Natural killer cell (primary cell): ENCODE measurements at places on chromosomes 2 and 18.

DNA sequence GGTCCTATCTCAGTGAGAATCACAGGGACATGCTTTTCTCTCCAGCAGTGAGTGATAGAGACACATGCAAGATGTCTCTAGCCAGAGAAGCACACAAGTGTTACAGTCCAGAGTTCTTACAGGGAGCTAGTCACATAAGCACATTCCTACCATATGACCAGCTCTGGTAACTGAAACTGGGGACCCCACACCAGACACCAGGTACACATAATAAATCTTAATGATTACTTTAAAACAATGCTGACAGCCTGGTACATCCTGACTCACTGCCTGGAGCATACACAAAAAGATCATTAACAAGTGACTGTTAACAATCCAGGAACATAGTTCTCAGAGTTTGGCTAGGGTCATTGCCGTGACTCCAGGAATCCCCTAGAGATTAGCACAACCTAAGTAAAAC lies 53.6 kb downstream of the GALNT1 start:
- H3K4me1 ChIP-seq = no peaks in the 10 kb centered on the region
- DNase-seq = no peak
- no peaks in the 10 kb centered on the region for H3K27me3 ChIP-seq
- no peaks in the 10 kb centered on the region for H3K36me3 ChIP-seq
- H3K4me3 ChIP-seq = no peak overlapping the region

GRCh38 chr2:113940891-113941290 lies 51.0 kb downstream of the ACTR3 start:
- no peak overlapping the region for H3K4me3 ChIP-seq
- peaks cover 88% of the 10 kb centered on the region for H3K36me3 ChIP-seq
- H3K27me3 ChIP-seq = no peaks in the 10 kb centered on the region
- no peaks in the 10 kb centered on the region for H3K4me1 ChIP-seq
- no peak for DNase-seq

GRCh38 chr2:194494401-194494800 lies 1162.6 kb upstream of the SLC39A10 start:
- no peak for DNase-seq
- no peaks in the 10 kb centered on the region for H3K4me1 ChIP-seq
- H3K27me3 ChIP-seq = no peaks in the 10 kb centered on the region
- H3K4me3 ChIP-seq = no peak overlapping the region
- H3K27ac ChIP-seq = no peak overlapping the region

- H3K27me3 ChIP-seq = no peaks in the 10 kb centered on the region
- H3K36me3 ChIP-seq = no peaks in the 10 kb centered on the region
- no peak overlapping the region for H3K4me3 ChIP-seq
- no peaks in the 10 kb centered on the region for H3K4me1 ChIP-seq
- no peak overlapping the region for H3K27ac ChIP-seq
These were observed 254.2 kb upstream of the SESTD1 start for GRCh38 chr2:179518830-179519229.

DNA sequence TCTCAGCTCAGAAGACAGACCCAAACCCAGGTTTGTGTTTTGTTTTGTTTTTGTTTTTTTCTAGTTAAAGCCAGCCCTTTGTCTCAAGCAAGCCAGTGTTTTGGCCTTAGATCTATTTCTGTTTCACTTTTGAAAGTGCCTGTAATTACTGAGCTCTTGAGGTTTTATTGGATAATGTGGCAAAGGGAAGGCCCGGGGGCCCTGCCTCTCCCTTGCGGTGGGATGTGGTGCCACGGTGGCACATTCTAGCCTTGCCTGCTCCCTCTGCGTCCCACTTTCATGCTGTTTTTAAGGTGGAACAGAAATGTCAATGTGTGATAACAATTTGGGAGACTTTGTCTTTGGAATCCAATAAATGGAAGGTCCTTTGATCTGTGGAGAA lies 2.5 kb downstream of the HPCAL1 start:
- no peak overlapping the region for H3K4me3 ChIP-seq
- H3K27me3 ChIP-seq = no peaks in the 10 kb centered on the region
- DNase-seq = peak; percentile 75
- H3K4me1 ChIP-seq = peaks cover 47% of the 10 kb centered on the region
- no peaks in the 10 kb centered on the region for H3K36me3 ChIP-seq

- H3K27ac ChIP-seq = peak overlapping the region; percentile 90
- no peaks in the 10 kb centered on the region for H3K36me3 ChIP-seq
- no peaks in the 10 kb centered on the region for H3K27me3 ChIP-seq
- DNase-seq = no peak
- peaks cover 7% of the 10 kb centered on the region for H3K4me1 ChIP-seq
- peak overlapping the region; percentile 15 for H3K4me3 ChIP-seq
These were observed 132.7 kb upstream of the XPO1 start for GRCh38 chr2:61670591-61671501.

DNA sequence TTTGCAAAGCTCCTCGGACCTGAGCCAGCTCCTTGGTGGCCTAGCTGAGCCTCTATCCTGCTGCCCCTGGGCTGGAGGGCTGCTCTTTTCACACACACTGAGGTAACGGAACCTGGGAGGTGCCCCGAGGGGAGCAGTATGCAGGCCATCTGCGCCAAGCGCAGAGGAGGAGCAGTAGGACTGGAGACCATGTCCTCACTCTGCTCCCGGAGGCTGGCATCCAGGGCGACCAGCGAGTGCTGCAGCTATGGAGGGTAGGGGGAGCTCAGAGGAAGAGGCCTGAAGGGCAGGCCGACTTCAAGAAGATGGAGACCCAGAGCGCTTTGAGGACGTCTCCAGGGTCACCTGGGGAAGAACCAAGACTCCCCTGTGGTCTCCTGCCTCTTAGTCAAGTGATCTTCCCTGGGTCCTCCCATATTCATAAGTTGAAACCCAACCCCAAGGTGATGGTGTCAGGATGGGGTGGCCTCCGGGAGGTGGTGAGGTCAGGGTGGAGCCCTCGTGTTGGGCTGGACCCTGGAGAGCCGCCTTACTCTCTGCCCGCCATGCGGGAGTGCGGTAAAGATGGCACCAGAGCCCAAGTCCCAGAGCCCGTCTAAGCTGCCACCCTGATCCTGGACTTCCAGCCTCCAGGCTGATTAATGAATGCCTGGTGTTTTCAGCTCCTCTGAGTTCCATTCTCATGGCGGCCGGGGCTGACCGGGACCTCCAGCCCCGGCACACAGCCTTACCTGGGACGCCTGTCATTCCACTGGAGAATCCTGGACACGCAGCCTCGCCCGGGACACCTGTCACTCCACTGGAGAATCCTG lies 160.7 kb downstream of the NDUFA10 start:
- no peaks in the 10 kb centered on the region for H3K4me1 ChIP-seq
- no peak overlapping the region for H3K4me3 ChIP-seq
- no peak for DNase-seq
- H3K36me3 ChIP-seq = no peaks in the 10 kb centered on the region
- peaks cover 2% of the 10 kb centered on the region for H3K27me3 ChIP-seq
- H3K27ac ChIP-seq = no peak overlapping the region

DNA sequence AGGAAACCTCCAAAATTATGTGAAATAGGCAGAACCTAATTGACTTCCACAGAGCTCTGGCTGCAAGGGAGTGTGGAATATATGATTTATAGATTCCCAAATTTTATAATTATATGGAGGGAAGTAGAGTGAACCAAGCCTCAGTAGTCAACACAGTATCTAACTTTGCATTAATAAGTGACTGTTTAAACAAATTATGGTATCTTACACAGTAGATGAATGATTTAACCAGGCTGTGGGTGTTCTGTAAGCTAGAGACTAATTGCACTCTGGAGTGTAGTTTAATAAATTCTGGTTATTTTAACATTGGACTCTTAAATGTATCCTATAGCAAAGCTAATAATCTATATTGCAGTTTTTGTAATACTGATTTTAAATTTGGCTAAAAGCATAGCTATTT lies 183.5 kb downstream of the KIAA1328 start:
- DNase-seq = no peak
- H3K27me3 ChIP-seq = no peaks in the 10 kb centered on the region
- H3K4me1 ChIP-seq = no peaks in the 10 kb centered on the region
- no peak overlapping the region for H3K27ac ChIP-seq
